ENCODE measurements at places on chromosomes 11 and 22. TPM values are rescaled to one million over a fixed set of nuclear protein-coding genes. Genes with fewer than 3 reads are reported as not detected.

The SYT9 gene
- not detected for total RNA-seq

The CLCF1 gene
- total RNA-seq = 12.0 TPM

The LRRN4CL gene
- total RNA-seq = 5.3 TPM

The LRP5 gene
- total RNA-seq = 18.0 TPM

The OR8G5 gene
- total RNA-seq = not detected

The TUBA8 gene
- 0.77 TPM for total RNA-seq

The RAB36 gene
- 2.5 TPM for total RNA-seq

The SNX32 gene
- total RNA-seq = 2.4 TPM

The OR2AG2 gene
- not detected for total RNA-seq

The MS4A15 gene
- not detected for total RNA-seq

The TRIM5 gene
- 24.1 TPM for total RNA-seq

The LIF gene
- 1.6 TPM for total RNA-seq

The HORMAD2 gene
- total RNA-seq = not detected

The MRPL21 gene
- total RNA-seq = 45.6 TPM

The ME3 gene
- total RNA-seq = 18.8 TPM

The OR9G1 gene
- not detected for total RNA-seq

The SLC15A3 gene
- 6.3 TPM for total RNA-seq

The SELENOH gene
- total RNA-seq = 199 TPM

The RNH1 gene
- total RNA-seq = 401 TPM

The ATG13 gene
- total RNA-seq = 75.5 TPM

The CNTF gene
- 0.17 TPM for total RNA-seq

The COX8A gene
- total RNA-seq = 331 TPM

The TMEM45B gene
- total RNA-seq = 0.12 TPM

The TRPM5 gene
- total RNA-seq = 0.12 TPM

The SCGB2A2 gene
- total RNA-seq = not detected
